ENCODE measurements at places on chromosomes 6 and 20. TPM values are rescaled to one million over a fixed set of nuclear protein-coding genes. Genes with fewer than 3 reads are reported as not detected.

DNA sequence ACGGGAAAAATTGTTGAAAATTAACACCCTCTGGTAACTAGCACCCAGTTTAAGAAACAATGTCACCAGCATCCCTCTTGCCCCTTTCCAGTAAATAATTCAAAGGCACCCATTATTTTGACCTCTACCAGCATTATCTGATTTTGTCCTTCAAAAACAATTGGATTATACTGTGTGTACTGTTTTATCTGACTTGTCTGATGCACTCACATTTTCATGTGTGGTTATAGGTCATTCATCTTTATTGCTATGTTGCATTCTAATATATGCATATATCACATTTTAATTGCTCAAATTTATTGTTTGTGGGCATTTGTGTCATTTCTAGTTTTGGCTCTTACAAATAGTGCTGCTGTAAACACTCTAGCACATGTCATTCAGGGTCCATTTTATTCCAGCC is 260.9 kb upstream of the PRDM1 start:
- H3K27ac ChIP-seq: no peak overlapping the region
- H3K27me3 ChIP-seq: no peaks in the 10 kb centered on the region
- no peaks in the 10 kb centered on the region for H3K36me3 ChIP-seq
- no peaks in the 10 kb centered on the region for H3K4me1 ChIP-seq
- DNase-seq: no peak

- H3K4me1 ChIP-seq: peaks cover 37% of the 10 kb centered on the region
- H3K36me3 ChIP-seq: no peaks in the 10 kb centered on the region
- no peaks in the 10 kb centered on the region for H3K27me3 ChIP-seq
- H3K27ac ChIP-seq: peak overlapping the region; percentile 61
- no peak for DNase-seq
- peak overlapping the region; percentile 6 for H3K4me3 ChIP-seq
These were observed 146.5 kb upstream of the ZNF217 start for GRCh38 chr20:53739799-53740785.

- peaks cover 4% of the 10 kb centered on the region for H3K4me1 ChIP-seq
- no peaks in the 10 kb centered on the region for H3K27me3 ChIP-seq
- no peak overlapping the region for H3K27ac ChIP-seq
- DNase-seq: no peak
- no peak overlapping the region for H3K4me3 ChIP-seq
These were observed 51.9 kb downstream of the ERMARD start for GRCh38 chr6:169803271-169803811.

DNA sequence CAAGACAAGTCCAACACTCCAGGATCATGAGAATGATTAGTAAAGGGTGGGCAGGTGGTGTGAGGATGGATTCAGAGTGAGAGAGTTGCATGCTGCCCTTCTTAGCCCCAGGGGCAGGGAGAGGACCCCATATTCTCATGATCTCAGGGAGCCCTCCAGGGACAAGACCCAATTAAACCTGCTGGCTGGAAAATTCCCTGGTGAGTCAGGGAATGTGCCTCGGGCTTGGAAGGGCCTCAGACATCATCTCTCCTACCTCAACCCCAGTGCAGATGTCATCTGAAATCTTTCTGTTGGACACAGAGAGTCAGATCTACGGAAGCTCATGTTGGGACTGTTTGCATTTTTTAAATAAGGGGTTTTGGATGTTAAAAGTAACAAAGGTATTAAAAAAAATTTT is 9.2 kb upstream of the SIRPD start:
- no peak overlapping the region for H3K27ac ChIP-seq
- no peaks in the 10 kb centered on the region for H3K27me3 ChIP-seq
- no peak for DNase-seq
- H3K36me3 ChIP-seq: no peaks in the 10 kb centered on the region
- no peak overlapping the region for H3K4me3 ChIP-seq

NKX2-4 gene
- not detected for total RNA-seq

- no peak overlapping the region for H3K4me3 ChIP-seq
- no peaks in the 10 kb centered on the region for H3K36me3 ChIP-seq
- H3K4me1 ChIP-seq: peaks cover 3% of the 10 kb centered on the region
- no peak for DNase-seq
- no peak overlapping the region for H3K27ac ChIP-seq
These were observed 142.3 kb downstream of the PLCB4 start for GRCh38 chr20:9211016-9211760.

DNA sequence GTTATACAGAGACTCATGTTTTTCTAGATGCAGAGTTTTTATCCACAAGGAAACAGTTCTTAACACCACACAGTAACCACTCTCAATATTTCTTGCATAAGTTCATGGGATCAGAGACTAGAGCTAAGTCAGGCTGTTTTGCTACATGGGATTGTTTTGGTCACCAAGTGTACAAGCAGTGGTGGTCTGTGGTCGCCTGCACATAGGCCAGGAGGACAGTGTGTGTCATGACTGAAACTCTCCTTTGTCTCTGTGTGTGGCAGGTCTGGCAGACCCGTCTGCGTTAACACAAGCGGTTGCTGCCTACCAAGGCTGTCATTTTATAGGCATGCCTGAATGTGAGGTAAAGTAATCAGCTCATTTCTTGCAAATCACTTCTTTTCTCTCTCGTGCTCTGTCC is 18.9 kb downstream of the WRNIP1 start:
- no peak overlapping the region for H3K4me3 ChIP-seq
- peaks cover 13% of the 10 kb centered on the region for H3K4me1 ChIP-seq
- no peaks in the 10 kb centered on the region for H3K27me3 ChIP-seq

TREM2 gene
- total RNA-seq: 62.2 TPM

DNA sequence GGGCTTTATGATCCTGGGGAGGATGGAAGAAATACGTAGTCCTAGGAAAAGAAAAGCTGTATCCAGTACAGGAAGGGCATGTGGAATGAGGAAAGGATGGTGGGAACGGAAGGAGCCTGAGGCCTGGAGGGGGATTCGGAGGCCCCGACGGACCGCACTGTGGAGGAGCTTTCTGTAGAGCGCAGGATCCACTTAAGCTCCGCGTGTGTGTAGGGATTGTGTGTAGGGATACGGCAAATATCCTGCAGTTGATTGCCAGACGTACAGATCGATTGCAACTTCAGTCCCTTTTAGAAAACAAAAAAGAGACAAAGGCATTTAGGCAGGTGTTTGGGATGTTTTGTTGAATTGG is 32.6 kb upstream of the JAG1 start:
- H3K4me3 ChIP-seq: no peak overlapping the region
- H3K27me3 ChIP-seq: no peaks in the 10 kb centered on the region
- DNase-seq: no peak
- H3K27ac ChIP-seq: no peak overlapping the region
- no peaks in the 10 kb centered on the region for H3K4me1 ChIP-seq
- no peaks in the 10 kb centered on the region for H3K36me3 ChIP-seq

DNA sequence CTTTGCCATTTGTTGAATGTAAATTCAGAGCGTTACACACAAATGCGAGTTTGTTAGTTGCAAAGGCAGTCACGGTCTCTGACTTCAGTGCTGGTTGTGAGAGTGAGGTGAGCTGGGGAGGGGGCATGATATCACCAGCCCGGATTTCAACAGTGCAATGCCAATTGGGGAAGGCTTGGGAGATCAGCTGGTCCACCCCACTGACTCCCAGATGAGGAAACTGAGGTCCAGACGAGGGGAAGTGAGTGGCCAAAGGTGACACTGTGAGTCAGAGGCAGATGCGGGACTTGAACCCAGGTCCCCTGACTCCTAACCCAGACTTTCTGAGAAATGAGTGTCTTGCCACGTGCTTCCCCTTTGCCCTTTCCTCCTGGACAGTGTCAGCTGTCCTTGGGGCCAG is 62.1 kb downstream of the CEBPB start:
- no peaks in the 10 kb centered on the region for H3K36me3 ChIP-seq
- no peak for DNase-seq
- no peak overlapping the region for H3K4me3 ChIP-seq
- no peaks in the 10 kb centered on the region for H3K4me1 ChIP-seq
- H3K27ac ChIP-seq: peak overlapping the region; percentile 15

Measured in upper lobe of right lung (tissue), 1 donor.